ENCODE measurements at places on chromosomes 16 and 17.

GRCh38 chr16:49874613-49875237 lies 18.8 kb upstream of the ZNF423 start:
- no peak for DNase-seq

DNA sequence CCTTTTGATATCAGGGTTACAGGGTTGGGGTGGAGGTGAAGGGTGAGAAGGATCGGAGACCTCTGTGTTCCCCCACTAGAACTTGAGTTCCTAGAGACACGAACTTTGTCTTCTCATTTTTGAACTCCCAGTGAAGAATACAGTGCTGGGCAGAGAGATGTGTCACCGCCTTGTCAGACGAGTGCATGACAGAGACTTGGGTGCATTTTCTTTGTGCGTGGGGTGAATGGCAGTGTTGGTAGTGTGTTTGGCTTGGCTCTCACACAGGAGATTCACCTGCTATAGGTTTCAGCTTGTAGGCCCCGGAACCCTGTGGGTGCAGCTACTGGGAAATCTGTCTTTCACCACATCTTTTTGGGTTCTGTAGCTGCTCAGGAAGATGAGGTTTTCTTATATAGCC lies 40.0 kb upstream of the CCR7 start:
- DNase-seq = peak; percentile 65

DNA sequence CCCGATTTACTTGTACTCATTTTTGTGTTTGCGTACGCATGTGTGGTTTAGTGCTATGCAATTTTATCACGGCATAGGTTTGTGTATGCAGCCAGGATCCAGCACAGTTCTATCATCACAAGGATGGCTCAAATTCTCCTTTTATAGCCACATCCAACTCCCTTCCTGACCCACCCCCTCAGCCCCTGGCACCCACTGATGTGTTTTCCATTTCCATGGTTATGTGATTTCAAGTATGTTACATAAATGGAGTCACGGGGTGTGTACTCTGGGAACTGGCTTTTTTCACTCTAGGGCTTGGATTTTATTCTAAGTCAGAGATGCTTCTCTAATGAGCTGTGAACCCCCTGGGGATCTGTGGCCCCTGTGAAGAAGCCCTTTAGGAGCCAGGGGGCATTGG lies 16.8 kb downstream of the IL4R start:
- DNase-seq = no peak

DNA sequence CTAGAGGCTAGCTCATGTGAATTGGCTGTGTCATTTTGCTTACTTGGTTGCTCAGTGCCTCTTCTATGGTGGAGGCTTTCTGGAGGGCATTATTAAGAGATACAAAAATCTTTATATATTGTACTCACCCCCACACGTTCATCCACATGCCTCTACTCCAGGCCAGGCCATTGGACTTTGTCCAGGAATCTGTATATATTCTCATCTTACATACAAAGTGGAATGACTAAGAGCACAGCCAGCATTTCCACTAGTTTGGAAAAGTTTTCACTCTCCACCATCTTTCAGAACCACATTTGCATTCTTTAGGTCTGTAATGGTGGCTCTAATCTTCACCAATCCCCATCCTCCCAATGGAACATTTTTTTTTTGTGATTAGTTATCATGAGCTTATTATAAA lies 4.8 kb upstream of the GLG1 start:
- DNase-seq = no peak

GRCh38 chr17:82458885-82459424 lies 414 bp downstream of the NARF start:
- peak; percentile 38 for DNase-seq

DNA sequence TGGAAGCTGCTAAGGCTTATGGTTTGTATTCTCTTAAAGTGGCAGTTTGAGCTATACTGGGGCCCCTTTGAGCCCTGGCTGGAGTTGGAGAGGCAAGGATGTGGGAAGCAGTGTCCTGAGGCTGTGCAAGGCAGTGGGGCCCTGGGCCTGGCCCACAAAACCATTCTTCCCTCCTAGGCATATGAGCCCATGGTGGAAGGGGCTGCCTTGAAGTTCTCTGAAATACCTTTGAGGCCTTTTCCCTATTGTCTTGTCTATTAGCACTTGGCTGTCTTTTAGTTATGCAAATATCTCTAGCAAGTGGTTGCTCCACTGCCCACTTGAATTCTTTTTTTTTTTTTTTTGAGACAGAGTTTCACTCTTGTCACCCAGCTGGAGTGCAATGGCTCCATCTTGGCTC lies 119.2 kb downstream of the PCTP start:
- DNase-seq = no peak

- DNase-seq = no peak
Observed at GRCh38 chr17:77501101-77501566, 360.4 kb downstream of the SEC14L1 start.

DNA sequence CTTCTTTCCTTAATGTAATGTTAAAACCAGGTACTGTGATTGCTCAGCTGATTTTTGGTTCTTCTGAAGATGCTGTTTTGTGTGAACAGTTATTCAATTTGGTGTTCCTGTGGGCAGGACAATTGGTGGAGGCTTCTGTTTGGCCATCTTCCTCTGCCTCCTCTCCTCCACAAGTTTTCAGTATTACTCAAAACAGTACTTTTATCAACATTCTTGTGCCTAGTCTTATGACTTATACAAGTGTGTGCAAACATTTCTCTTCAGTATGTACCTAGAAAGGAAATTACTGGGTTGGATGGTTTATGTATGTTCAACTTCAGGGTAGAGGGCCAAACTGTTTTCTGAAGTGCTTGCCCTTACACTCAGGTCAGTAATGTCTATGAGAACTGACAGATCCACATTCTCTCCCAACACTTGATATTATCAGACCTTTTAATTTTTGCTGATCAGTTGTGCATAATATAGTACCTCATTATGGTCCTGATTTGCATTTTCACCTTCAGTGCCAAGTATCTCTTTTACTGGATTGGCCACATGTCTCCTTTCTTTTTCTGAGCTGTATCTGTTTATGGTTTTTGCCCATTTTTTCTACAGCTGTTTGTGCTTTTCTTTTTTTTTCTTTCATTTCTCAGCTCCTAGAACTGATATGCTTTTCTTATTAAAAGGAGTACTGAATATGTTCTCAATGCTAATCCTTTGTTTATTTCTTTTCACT lies 50.9 kb downstream of the ERCC4 start:
- DNase-seq = no peak

GRCh38 chr16:50441486-50442157 lies 72.8 kb upstream of the BRD7 start:
- DNase-seq = no peak

GRCh38 chr16:71441348-71442050 lies 355 bp downstream of the TLE7 start:
- DNase-seq = no peak

DNA sequence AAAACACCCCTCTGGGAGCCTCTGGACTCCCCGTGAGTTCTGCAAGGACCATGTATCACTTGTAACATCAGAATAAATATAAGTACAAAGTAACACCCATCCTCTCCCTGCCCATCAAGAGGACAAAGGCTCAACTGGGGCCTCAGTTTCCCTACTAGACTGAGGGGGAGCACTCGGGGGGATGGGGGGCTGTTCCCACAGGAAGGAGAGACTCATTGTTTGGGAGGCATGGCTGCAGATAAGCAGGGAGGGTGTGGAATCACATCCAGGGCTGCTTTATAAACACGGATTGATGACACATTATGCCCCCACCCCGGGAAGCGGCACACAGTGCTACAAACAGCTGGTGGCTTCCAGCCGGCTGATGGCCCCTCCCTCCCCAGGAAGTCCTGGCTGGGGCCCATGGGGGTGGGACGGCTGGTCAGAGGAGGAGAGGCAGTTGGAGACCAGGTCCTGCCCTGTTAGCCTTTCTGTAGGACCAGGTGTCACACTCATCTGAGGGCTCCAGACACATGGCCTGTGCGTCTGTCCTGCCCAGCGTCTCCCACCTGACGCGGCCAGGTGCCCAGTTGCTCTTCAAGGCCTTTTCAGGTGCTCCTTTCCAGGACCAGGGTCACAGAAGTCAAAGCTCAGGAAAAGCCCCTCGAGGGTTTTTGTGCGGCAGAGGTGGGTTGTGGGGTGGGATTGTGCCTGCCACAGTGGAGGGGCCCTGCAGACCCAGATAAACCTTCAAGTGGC lies 1.3 kb upstream of the MPG start:
- no peak for DNase-seq

DNA sequence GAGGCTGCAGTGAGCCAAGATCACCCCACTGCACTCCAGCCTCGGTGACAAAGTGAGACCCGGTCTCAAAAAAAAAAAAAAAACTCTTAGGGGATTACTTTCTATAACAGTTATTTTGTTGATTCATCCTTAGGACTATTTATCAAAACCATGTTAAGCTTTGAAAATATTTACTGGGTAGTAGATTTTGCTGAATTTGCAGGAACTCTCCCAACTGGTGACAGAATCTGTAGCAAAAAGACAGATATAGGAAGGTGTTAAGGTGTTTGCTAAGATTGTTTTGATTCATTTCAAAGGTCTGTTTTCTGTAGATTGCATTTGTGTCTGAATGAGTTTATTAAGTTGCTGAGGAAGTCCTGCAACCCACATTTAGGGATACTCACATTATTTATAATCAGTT lies 192.6 kb downstream of the PRKCA start:
- no peak for DNase-seq

DNA sequence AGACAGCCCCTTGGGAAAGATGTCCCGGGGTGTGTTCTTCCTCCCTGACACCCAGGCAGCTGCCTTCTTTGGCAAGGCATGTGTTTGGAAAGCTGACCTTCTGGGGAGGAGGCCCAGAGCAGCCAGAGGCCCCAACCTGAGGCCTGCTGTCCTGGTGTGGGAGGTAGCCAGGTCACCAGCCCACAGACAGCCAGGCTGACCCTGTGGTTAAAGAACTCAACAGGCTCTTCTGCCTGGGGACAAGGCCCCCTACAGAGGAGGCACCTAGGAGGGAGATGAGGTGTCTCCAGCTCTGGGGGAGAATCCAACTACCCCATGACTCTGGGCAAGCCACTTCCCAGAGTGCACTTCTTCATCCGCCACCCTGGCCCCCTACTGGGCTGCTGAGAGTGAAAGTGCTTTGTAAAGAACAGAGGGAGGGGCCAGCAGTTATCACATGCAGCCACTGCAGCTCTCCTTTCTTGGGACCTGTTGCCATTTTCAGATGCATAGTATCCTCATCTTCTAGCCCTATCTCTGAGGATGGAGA lies 13.1 kb upstream of the SREBF1 start:
- peak; percentile 74 for DNase-seq

DNA sequence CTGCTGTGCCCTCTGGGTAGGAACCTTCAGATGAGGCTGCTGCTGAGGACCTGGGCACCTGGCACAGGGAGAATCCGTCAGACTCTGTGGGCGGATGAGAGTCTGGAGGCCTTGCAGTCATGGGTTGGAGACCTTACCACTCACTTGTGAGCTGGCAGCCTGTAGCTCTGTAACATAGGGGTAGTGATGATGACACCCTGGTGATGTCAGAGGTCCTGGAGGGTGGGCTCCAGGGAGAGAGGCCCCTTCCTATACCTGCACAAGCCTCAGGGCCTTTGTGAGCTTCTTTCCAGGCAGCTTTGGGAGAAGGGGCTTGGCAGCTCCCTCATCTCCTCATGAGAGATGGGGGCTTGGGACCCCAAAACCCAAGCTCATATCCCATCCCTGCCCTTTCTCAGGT lies 1.6 kb downstream of the MIEF2 start:
- DNase-seq = no peak

DNA sequence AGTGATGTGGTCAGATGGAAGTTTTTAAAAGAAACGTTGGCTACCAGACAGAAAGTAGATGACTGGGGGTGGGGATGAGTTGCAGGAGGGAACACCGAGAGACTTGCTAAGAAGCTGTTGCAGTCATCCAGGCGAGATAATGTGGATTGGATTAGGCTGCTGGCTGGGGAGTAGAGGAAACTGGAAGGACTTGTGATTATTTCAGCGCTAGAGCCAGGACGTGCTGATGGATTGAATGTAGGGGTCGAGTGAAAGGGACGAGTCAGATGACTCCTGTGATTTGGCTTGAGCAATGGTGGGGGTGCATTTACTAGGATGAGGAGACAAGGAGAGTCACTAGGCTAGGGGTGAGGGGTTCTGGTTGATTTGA lies 88.5 kb downstream of the CLEC16A start:
- no peak for DNase-seq

DNA sequence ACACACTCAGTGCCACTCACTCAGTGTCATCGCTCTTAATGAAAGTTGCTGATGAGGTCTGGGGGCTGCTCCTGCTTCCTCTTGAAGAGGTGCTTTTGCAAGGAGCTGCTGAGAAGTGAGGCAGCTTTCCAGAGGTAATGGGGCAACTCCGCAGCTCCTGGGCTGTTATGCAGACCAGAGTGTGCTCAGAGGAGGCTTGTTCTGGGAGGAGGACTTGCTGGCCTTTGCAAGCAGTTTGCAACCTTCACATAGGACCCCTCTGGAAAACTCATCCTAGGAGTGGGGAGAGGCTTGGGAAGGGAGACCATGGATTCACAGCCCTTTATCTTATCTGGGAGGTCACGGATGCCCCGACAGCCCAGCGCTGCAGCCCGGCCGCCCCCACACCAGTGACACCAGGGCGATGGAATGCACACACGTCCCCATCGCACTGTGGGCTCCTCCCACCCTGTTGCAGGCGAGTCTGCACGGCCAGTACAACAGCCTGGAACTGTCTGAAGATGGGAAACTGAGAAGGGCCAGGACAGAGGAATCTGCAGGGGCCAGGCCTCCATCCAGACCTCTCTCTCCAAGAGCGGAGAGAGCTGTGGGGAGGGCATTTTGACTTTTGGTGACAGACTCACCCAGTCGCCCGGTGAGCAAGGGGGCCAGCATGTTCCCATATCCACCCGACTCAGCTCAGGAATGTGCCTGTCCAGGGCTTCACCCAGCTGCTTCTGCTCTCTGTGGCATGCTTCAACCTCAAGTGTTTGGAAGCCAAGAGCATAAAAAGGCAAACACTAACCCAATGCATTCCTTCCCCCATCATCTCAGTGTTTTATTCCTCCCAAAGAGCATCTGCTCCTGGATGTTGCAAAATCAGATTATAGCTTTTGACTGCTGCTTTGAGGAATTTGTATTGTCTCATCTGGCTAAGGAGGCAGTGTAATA lies 78.6 kb upstream of the ZNF469 start:
- no peak for DNase-seq

DNA sequence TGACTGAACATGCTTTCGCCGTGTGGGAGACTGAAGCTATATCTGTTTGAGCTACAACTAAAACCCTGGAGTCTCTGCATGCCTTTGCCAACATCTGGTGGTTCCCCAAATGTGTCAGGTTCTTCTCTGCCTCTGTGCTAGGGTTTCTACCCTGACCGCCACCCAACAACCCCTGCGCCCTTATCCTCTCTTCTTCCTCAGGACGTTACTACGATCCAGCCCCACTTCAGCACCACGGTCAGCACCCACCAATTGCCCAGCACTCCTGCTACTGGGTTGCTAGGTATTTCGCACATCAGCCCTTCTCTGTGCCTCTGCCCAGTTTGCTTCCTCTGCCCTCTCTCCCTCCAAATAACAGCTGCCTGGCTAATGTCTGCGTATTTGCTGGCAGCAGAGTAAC lies 106.3 kb upstream of the HSBP1 start:
- no peak for DNase-seq

GRCh38 chr17:77396610-77397009 lies 255.8 kb downstream of the SEC14L1 start:
- DNase-seq = no peak

GRCh38 chr16:64211331-64211730 lies 910.5 kb downstream of the CDH11 start:
- no peak for DNase-seq
